SIG-M5 (cell line): ENCODE measurements at places on chromosomes 3 and 15.

- no peak for DNase-seq
Measured at GRCh38 chr3:100993309-100993708, at the start of gene ABI3BP. Gene ABI3BP (minus strand): TSS chr3:100993421. CDS start chr3:100993384, 37 bp downstream.

DNA sequence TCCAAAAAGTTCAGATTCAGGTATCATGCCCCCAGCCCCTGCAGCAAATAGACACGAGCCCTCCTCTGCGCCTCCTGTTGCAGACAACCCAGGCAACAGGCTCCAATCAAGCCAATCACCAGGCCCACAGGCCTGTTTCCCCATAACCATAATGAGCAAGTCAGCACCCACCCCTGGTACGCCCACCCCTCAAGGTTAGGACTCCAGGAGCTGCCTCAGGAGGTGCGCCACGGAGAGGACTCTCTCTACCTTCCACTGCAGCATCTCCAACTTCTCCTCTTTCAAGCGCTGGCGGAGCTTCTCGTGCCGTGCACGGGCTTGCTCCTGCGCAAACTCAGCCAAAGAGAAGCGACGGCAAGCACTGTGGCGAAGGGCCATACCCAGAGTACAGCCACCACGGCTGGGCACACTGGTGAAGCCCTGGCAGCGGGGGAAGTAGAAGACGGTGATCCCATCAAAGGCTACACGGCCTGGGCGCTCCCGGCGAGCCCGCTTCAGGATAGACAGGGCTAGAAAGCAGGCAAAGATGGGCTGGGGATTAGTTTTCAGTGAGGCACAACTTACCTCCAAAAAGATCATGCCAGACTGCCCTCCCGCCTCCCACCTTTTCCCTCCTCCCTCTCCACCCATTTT is 8.5 kb downstream of the CSRNP1 start:
- DNase-seq, result no peak

DNA sequence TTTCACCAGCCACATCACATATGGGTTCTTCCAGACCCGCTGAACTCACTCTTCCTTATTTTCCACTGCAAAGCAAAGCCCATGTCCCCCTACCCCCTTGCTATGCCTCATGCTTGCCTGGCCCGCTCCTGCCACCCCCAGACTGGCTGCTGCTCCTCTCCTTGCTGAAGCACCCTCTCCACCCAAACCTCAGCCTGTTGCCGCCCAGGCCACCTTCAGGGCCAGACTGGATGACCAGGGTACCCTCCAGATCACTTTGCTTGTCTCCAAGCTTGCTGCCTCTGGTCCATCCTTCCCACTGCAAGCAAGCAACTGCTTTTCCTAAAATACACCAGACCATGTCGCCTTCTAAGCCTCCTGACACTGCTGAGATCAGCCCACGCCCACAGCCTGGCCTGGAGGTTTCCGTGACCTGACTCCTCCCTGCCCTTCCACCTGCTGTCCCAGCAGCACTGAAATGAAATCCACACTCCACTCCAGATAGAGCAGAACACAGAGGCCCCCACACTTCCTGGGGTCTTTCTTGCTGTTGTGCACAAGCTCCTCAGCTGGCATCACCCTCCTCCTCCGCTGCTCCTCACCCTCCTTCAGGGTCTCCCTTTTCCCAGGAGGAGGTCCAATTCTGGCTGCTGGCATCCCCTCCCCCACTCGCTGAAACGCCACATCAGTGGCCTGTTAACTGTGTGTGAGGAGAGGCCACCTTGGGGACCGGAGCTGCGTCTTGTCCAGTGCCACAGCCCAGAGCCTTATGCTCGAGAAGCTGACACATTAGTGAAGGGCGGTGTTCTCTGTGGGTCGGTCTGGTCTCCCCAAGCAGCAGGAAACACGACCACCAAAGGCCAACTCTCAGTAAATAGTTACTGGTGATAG is 99.1 kb downstream of the ADCY5 start:
- no peak for DNase-seq

DNA sequence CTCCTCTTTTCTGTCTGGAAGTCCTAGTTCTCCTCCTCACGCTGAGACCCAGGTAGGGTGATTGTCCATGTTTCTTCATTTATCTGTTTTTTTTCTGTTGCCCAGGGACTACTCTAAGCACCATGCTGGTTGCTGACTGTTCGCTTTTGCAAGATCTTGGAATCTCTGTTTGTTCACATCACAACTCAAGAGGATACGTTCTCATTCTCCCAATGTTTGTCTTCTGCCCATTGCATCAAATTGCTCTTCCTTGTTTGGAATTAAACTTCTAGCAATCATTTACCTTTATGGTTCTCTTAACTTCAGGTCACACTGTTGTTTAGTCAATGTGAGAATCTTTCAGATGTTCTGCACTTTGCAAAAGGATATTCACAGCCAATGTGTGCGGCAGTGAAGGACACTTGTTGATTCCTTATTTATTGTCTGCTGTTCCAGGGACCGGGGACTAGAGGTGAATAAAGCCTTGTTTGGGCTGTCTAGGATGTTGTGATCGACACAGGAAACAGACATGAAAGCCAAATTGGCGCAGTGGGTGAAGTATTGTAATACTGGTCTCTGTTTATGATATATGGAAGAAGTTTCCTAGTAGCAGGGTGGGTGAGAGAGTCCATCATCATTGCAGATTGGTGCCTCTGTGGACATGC is 24.5 kb downstream of the LPP start:
- no peak for DNase-seq

- no peak for DNase-seq
Measured at GRCh38 chr3:64475037-64475436, 212.8 kb downstream of the ADAMTS9 start.

GRCh38 chr3:56467108-56467507 is 1.2 kb downstream of the ERC2 start:
- no peak for DNase-seq

GRCh38 chr15:82081914-82082762 is 36.3 kb upstream of the MEX3B start:
- no peak for DNase-seq
